Fibroblast of skin of scalp (primary cell): ENCODE measurements at places on chromosomes 16 and 17.

- no peak for DNase-seq
Observed at GRCh38 chr16:17301184-17301583, 169.6 kb downstream of the XYLT1 start.

- DNase-seq = no peak
Observed at GRCh38 chr16:56360117-56361008, 65.0 kb downstream of the AMFR start.

- peak; percentile 65 for DNase-seq
Observed at GRCh38 chr17:38870259-38871165, 654 bp downstream of the LASP1 start.

DNA sequence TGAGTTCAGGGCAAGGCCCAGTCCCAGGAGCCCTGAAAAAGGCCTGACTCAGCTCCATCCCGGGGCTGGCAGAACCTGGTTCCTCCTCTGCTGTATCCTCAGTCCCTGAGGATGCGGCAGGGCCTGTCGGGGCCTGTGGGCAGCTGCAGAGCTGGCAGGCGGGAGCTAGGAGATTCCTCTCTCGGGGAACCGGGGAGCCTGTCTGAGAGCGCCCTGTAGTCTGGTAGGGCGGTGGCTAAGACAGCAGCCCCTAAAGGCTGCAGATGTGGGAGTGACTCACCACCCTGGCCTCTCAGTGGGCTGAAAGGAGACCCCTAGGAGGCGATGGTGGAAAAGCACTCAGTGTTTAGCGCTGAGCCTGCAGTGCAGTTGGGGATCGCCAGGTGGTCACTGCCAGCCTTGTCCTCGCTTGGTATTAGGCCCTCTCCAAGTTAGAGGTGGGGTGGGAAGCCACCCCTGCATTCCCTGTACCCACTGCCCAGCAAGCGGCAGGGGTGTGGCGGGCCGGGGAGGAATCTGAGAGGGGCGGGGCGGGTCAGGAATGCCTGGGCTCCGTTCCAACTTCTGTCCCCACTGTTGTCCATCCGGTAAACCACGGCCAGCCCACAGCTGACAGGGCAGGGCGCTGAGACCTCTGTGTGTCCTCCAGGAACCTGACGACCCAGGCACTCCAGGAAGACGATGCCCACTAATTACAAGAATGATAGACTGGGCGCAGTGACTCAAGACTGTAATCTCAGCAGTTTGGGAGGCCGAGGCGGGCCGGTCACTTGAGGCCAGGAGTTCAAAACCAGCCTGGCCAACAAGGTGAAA is 29.5 kb upstream of the CDH1 start:
- DNase-seq = peak; percentile 67

DNA sequence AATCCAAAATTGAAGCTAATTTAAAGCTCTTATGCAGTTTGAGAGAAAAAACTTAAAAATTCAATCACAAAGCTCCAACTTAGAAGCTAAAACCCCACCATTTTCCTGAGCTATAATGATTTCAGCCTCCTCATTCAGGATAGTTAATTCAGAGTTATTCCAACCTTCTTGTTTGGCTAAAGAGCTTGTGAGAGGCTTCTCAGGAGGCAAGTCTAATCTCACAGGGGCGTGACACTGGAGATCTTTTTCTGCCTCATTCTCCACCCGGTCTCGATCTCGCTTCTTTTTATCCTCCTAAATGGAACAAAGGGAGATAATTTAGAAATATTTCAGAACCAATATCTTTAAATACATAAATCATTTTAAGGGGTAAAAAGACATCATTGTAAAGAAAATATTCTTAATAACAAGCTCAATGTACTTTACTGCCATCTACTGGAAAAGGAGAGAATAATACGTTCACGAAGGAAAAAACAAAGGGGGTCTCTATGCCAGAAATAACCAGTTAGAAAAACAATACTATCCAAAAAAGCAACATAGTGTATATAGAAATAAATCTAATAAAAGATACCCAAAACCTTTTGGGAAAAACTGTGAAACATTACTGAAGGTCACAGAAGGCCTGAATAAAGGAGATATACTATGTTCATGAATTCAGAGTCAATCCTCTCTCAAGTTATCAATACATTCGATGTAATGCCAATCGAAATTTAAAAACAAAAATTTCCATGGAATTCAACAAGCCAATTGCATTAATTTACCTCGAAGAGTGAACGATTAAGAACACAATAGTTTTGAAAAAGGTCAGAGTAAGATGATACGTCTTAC is 13.9 kb downstream of the BRD7 start:
- DNase-seq = peak; percentile 27

DNA sequence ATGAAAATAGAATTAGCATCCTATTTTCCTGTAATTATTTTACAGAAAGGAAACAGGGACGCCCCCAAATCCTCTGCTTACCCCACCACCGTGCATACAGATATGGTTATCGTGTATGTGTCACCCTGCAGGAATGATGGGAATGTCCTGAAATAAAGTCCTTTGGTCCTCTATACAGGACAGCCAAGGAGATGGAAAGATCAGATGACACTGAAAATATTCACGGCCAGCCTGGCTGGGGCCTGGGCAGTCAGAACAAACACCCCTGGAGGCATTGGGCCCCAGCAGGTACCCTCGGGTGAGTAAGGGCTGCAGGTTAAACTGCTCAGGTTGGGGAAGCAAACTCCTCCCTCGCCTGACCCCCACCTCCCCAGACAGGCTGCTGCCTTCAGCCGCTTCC is 368.0 kb downstream of the FOXL1 start:
- DNase-seq = peak; percentile 63

DNA sequence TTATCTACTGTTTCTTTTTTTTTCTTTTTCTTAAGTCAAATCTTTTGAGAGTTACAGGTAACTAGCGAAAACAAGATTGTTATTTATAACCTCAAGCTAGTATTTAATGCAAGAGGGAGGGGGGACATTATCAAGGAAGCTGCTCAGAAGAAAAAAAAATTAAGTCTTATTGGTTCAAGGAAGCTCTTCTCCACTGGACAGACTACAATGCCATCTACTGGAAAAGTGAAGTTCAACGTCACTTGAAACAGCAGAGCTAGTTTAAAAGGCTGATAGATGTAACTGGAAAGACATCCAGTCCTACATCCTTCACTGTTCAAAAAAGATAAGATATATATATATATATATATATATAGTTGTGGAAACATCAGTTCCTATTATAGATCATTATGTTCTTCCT is 418.0 kb upstream of the PSMD7 start:
- DNase-seq = peak; percentile 76

GRCh38 chr16:87057211-87057881 is 259.8 kb downstream of the C16orf95 start:
- DNase-seq = peak; percentile 34

- DNase-seq = peak; percentile 37
Observed at GRCh38 chr16:67723151-67723910, 4.2 kb upstream of the GFOD2 start.

DNA sequence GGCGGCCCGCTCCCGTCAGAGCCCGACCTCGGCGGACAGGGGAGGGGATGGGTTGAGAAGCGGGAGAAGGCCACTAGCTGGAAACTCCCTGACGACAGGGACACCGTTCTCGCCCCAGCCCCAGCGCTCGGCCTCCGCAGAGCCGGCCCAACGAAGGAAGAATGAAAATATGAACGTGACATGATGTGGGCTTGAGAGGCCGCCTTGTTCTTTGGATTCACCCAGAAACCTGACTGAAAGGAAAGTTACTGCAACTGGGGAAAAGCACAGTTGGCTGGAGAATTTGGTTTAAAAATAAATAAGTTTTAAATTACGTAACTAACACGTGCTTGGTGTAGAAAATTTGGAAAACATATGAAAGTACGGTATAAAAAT is 21.1 kb downstream of the NPTX1 start:
- DNase-seq = no peak

DNA sequence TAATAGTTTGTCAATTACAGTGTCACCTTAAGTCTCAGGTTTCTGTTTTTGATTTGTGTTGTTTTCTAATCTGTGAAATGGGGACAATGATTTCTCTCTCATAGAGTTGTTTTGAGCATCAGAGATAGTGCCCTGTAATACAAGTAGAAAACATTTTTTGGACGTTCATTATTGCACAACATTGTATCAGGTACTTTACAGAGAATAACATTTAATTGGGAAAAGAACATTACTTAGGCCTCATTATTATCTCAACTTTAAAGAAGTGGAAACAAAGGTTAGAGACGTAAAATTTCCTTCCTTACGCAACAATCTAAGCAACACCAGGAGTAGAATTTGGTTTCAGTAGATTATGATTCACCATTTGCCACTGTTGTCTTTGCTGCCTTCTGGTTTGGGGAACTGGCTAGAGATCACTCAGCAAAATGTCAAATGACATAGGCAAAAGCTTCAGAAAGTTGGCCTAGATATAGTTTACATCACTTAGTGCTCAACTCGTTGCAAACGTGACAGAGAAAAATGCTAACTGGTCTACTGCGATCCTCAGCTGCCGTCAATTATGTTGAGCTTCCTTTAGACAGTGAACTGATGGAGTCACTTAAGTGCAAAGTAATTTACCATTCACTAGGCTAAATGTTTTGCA is 1026.8 kb downstream of the CDH11 start:
- peak; percentile 58 for DNase-seq

- no peak for DNase-seq
Observed at GRCh38 chr16:62644030-62644812, 608.0 kb upstream of the CDH8 start.

DNA sequence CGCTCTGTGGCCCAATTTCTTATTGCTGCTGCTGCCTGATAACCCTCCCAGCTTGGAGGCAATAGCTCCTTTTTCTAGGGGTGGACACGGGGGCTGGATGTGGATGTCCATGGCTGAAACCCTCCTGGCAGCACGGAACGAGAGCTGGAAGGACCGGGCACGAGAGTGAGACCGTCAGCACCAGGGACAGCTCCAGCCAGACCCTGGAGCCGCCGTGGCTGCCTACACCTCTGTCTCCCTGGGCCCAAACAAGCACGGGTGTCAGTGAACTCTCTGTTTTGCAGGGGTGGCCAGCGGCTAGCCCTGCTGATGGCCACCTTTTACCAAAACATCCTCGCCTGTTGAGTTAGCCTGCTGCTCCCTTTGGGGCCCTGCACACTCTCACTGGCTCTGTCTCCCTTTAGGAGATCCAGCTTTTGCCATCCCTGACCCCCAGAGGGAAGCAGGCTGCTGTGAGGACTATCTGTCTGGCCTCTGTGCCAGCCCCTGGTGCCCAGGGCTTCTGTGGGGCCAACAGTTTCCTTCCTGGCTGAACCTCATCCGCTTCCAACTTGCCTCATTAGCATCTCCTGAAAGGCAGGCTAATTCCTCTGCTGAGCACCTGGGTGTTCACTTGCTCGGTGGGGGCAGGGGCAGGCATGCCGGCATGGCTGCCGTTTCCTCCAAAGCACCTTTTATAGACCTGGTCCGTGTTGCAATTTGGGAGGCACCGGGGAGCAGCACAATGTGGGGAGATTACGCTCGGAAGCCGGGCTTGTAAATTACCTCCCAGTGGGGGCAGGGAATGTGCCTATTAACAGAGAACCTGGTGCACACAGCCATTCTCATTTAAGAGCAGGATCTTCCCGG is 118.1 kb downstream of the ENGASE start:
- DNase-seq = peak; percentile 39

DNA sequence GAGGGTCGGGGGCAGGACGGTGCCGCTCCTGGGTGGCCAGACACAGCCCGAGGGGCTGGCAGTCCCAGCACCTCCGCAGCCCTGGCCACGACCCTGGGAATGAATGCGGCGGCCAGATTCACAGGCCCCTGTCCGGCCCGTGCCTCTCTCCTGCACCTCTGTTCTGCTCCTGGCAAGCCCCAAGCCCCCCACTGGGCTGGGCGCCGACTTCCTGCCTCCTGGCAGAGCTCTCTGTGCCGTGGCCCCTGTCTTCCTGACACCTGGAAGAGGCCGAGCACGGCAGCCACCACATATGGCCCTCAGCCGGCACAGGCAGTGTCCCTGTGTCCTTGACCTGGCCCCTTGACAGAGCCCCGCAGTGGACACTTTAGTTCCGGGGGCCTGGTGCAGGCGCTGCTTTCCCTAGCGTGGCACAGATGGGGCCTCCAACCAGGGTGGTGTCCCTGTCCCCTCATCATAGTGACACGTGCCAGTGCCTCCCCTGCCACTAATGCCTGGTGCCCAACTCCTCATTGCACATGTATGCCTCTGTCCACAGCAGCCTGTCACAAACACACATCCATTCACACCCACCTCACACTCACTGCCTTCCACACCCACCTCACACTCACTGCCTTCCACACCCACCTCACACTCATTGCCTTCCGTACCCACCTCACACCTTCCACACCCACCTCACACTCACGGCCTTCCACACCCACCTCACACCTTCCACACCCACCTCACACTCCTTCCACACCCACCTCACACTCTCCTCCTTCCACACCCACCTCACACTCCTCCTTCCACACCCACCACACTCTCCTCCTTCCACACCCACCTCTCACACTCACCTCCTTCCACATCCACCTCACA is 110.6 kb upstream of the PLCG2 start:
- no peak for DNase-seq

- DNase-seq = no peak
Observed at GRCh38 chr16:74747716-74748615, 26.7 kb downstream of the FA2H start.

DNA sequence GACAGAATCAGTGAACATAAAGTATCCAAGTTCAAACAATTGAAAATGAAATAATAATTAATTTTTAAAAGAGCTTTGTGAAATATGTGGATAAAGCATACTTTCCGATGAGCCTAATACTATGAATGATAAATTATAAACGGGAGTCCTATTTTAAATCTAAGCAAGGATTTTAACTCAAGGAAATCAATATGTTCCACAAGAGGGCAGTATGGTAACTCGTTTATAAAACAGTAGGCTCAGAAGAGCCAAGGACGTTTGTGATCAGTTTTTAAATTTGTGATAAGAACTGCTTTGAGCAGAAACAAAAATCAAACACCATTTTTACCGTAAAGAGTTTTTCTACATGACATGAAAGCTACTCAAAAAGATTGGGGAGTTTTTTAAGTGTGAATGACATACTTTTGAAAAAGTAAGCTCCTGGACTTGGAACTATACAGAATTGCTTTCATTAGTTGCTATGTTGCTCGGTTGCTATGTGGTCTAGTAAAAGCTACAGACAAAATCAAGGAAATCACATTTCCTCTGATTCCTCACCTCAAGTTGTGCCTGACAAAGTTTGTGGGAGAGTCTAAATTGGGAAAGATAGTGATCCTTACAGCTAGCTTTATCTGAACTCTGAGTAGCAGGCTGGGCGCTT is 11.8 kb upstream of the TEKT1 start:
- peak; percentile 43 for DNase-seq

- DNase-seq = no peak
Observed at GRCh38 chr16:8620535-8620934, 963 bp upstream of the METTL22 start.

DNA sequence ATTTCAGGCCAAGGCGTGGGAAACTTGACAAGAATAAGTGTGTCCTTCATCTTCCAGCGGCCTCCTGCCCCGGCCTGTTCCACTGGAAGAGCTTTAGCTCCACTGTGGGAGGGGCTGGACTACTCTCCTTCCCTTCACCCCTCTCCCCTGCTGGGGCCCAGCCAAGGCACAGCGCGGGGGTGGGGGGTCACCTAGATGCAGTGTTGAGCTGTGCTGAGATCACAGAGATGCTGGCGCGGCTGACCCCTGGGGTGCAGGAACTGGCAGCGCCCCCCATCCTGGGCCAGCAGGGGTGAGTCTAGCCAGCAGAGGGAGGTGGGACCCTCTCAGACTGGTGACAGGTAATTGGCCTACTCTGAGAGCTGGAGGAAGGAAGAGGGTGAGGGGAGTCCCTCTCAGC is 111.8 kb upstream of the LHX1 start:
- DNase-seq = no peak

- no peak for DNase-seq
Observed at GRCh38 chr17:58161566-58161965, 5.2 kb upstream of the OR4D2 start.

- peak; percentile 20 for DNase-seq
Observed at GRCh38 chr17:61143026-61143425, 256.6 kb upstream of the TBX2 start.

GRCh38 chr16:15689290-15689689 is 39.2 kb downstream of the NDE1 start:
- peak; percentile 39 for DNase-seq
